ENCODE measurements at places on chromosomes 3 and 15. TPM values are rescaled to one million over a fixed set of nuclear protein-coding genes. Genes with fewer than 3 reads are reported as not detected.

FBXW12 gene
- not detected for total RNA-seq

ITPKA gene
- total RNA-seq: 161 TPM

RPLP1 gene
- total RNA-seq: 279 TPM

EPHA3 gene
- 2.4 TPM for total RNA-seq

RGMA gene
- 32.5 TPM for total RNA-seq

COLQ gene
- not detected for total RNA-seq

SLC9C1 gene
- total RNA-seq: not detected

SKOR1 gene
- 0.79 TPM for total RNA-seq

CYP1A1 gene
- 0.55 TPM for total RNA-seq

SERPINI2 gene
- not detected for total RNA-seq

FANCD2OS gene
- not detected for total RNA-seq

SCG5 gene
- not detected for total RNA-seq

MOBP gene
- total RNA-seq: 5.2 TPM

FXR1 gene
- 45.6 TPM for total RNA-seq
